ENCODE measurements at places on chromosomes 11 and 22.

DNA sequence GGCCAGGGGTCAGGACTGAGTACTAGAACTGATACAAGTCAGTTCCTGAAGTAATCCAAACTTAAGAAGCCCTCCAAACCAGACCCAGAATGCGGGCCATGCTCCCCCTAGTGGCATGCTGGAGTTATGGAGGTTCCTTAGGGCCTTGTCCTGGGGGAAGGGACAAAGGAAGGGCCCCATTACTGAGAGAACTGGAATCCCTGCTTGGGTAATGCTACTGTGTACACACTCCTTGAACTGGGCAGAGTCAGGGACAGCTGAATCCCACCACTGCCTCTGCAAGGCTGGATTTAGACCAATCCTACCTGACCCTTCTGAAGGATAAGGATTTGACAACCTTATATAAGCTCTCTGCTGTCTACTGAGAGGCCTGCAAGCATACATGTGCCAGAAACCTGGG is 97.3 kb upstream of the AKIP1 start:
- DNase-seq, result peak; percentile 17

- peak; percentile 67 for DNase-seq
Measured at GRCh38 chr11:117986981-117987574, 884 bp downstream of the IL10RA start.

- DNase-seq, result no peak
Measured at GRCh38 chr11:73294604-73295003, 13.5 kb upstream of the ARHGEF17 start.

- no peak for DNase-seq
Measured at GRCh38 chr11:121557348-121557747, 104.6 kb upstream of the SORL1-AS1 start.

DNA sequence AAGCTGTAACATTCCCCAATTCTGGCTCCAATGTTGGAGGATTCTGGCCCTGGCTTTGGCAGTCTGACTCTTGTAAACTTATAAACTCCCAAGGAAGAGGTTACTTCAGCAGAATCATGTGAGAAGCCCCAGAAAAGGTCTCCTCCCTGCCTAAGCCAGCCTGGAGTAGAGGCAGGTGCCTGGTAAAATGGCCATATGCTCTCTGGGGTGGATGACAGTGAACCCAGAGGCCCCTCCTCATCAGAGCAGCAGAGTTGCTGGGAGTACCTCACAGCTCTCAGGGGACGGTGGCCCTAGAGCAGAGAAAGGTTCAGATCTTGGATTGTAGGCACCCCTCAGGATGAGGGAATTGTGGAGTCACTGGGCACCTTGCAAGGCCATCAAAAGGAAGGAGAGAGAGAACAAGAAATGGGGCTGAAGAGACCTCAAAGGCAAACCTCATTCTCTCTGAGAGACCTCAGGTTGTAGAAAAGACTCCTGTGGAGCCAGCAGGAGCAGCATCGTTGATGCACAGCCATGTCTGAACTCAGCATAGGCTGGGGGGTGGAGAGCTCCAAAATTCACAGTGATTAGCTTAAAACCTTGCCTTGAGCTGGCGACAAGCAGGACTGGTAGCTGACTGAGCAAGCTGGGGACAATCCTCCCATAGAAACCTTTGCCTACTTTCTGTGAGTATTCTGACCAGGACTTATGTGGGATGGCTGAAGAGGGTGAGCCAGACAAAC is 4.9 kb upstream of the P2RY6 start:
- no peak for DNase-seq

GRCh38 chr11:130032931-130033330 is 30.3 kb upstream of the PRDM10 start:
- no peak for DNase-seq

DNA sequence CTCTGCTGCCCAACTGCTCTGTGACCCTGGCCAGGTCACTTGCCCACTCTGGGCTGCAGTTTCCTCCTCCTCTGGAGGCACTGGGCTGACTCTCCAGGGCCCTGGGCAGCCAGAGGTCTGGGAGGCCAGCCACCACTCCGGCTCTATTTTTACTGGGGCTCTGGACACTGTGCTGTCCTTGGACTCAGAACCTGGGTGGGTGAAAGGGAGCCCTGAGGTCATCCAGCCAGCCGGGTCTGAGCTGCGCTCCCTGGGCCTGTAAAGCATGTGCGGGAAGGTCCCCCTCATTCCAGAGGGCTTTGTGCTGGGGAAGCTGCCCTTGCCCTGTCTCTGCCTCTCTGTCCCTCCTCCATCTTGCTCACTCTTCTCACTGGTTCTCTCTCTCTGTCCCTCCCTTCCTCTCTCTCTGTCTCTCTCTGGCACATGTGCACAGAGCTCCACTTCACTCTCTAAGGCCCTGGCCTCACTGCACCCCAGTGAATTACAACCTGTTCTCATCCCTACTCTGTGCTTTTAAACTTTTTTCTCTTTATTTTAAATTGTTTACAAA is 24.6 kb downstream of the MB start:
- DNase-seq, result no peak

DNA sequence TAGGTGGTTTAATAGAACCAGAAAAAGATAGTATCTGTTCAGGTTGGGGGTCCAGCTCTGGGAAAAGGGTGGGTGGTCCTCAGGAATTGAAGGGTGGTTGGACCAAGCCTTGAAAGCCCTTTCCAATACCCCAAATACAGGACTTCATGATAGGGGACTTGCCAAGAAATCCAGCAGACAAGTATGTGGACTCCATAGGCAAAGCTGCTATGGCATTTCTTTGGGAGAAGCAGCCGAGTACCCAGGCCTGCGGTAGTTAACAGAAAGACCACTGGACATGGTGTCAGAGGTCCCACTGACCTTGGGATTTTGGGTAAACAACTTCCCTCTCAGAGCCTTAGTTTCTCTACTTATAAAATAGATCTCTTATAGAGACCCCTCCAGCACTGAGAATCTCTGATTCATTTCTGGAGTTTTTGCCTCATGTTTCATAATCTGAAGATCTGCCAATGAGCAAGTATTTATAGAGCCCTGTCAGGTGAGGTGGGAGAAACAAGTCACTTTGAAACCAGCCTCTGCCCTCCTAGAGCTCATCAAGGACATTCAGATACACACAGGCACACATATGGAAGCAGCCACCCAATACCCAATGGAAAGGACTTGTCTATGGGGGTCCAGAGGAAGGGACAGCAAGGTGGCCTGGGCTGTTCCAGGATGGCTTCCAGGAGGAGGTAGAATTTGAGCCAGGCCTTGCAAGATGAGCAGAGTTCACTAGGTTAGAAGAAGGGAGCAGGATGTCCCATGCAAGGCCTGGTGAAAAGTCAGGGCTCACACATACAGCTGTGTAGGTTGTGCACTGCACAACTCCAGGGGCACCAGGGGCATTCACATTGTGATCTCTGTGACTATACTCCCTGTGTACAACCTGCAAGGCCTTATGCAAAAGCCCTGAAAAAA is 31.0 kb upstream of the ACCSL start:
- no peak for DNase-seq

GRCh38 chr22:23069502-23070357 is 589 bp upstream of the GNAZ start:
- DNase-seq, result peak; percentile 86

DNA sequence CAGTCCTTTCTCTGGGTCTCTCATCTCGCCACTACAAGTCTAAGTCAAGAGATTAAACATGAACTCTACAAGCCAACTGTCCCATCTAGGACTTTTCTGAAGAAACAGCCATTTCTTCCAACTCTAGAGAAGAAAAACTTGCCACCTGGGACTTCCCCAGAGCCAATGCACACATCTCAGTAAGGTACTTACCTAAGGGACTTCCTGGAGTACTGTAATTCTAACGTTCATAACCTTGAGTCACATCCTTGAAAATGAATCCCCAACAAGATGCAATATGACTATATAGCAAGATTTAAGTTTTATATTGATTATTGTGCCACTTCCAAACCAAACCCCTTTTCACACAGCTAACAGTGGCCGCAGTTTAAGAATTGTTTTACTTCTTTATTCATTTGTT is 11.9 kb upstream of the ISX start:
- DNase-seq, result no peak

- DNase-seq, result no peak
Measured at GRCh38 chr11:19374151-19374569, 133.4 kb upstream of the E2F8 start.

DNA sequence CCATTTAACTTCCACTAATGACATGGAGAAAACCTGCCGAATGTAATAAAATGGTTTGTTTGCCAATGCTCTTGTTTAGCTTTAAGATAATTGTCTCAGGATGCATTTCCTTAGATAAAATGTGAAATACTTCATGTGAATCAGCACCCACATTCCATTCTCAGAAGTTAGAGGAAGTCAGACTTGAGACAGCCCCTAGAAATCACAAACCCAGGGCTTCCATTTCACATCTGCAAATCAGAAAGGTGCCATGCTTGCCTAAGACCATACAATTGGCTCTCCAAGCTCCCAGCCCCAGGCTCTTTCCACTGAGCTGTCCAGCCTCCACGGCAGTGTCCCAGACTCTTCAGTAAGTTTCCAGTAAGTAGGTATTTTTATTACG is 35.6 kb upstream of the ADORA2A start:
- DNase-seq, result no peak

- no peak for DNase-seq
Measured at GRCh38 chr22:45549762-45550378, 47.2 kb downstream of the FBLN1 start.

- DNase-seq, result no peak
Measured at GRCh38 chr11:8083871-8084281, 2.9 kb downstream of the TUB start.

- no peak for DNase-seq
Measured at GRCh38 chr22:46602025-46602424, 18.2 kb upstream of the GRAMD4 start.

- DNase-seq, result no peak
Measured at GRCh38 chr11:96622026-96622634, 232.3 kb downstream of the JRKL start.

- DNase-seq, result no peak
Measured at GRCh38 chr22:24473284-24473683, 21.8 kb upstream of the UPB1 start.

Measured in stimulated activated CD4-positive, alpha-beta T cell treated with anti-CD3 and anti-CD28 coated beads, TNF-alpha, amount 100 ng/mL, for 24 hours (primary cell).